Left lung (tissue), 14 donors: ENCODE measurements at places on chromosomes 16 and 17. TPM values are rescaled to one million over a fixed set of nuclear protein-coding genes. Genes with fewer than 3 reads are reported as not detected.

Gene ZNF423
- total RNA-seq = 7.8 TPM

Gene PNMT
- 0.38 TPM for total RNA-seq

Gene IGFALS
- 0.37 TPM for total RNA-seq

DNA sequence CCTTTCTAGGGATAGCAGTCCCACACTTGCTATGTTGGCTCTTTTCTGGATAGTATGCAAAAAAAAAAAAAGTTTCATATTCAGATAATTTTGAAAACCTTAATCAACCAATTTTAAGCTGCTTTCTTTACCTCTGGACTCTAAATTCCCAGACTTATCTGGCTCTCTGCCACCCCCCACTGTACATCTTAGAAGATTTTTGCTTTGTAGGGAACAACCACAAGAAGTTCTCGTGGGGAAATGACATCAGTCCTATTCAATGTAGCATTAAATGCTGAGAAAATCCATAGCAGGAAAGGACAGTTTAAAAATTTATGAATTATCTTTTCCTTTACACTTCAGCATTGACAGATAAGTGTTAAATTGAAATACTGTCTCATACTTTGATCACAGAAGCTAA lies 562.7 kb upstream of the HSBP1 start:
- H3K27me3 ChIP-seq = no peaks in the 10 kb centered on the region
- DNase-seq = no peak

DNA sequence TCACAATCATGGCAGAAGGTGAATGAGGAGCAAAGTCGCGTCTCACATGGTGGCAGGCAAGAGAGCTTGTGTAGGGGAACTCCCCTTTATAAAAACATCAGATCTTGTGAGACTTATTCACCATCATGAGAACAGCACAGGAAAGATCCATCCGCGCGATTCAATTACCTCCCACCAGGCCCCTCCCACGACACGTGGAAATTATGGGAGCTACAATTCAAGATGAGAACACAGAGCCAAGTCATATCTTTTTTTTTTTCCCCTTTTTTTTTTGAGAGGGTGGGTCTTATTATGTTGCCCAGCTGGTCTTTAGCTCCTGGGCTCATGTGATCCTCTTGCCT lies 60.0 kb downstream of the RPTOR start:
- DNase-seq = no peak
- H3K27me3 ChIP-seq = no peaks in the 10 kb centered on the region
- H3K27ac ChIP-seq = no peak overlapping the region
- H3K4me1 ChIP-seq = no peaks in the 10 kb centered on the region
- H3K36me3 ChIP-seq = no peaks in the 10 kb centered on the region

DNA sequence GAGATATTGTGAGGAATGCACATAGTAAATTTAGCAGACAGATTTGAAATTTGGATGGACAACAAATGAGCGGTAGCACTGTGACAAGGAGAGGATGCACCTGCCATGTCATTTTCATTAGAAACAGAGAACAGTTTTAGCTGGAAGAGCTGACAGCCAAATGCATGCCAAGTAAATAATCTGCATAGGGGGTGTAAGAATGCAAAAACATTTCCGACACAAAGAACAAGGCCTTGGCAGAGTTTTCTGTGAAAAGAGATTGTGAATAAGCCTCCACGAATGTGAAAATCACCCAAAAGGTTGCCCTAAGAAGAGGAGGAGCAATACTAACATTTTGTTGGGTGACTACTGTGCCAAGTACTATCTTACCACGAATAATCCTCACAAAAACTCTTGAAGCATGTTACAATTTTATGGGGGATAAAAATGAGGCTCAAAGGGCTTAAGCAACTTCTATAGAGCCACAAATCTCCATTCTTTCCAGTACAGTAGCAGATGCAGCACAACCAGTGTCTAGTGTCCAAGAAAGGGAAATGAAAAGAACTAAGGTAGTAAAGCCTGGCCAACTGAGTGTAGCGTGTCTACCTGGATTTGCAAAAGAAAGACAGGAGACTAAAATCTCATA lies 28.3 kb downstream of the TMEM100 start:
- no peaks in the 10 kb centered on the region for H3K36me3 ChIP-seq
- DNase-seq = peak; percentile 21
- H3K4me1 ChIP-seq = peaks cover 4% of the 10 kb centered on the region

DNA sequence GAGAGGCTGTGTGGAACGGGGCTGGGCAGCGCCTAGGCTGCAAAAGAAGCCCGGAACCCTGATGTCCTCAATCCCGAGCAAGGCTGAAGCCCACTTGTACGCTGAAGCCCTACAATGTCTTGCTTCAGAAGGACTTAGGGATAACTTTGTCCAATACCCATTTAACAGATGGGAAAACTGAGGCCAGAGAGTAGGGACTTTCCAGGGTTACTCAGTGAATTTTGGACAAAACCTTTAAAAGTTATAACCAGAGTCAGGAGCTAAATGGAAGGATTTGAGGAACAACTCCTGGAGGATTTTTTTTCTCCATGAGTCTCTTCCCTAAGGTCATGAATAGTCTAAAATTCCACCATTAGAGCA lies 161.2 kb downstream of the IRX5 start:
- no peak for DNase-seq
- H3K27me3 ChIP-seq = no peaks in the 10 kb centered on the region
- H3K4me1 ChIP-seq = no peaks in the 10 kb centered on the region
- H3K27ac ChIP-seq = no peak overlapping the region
- H3K36me3 ChIP-seq = no peaks in the 10 kb centered on the region
- no peak overlapping the region for H3K4me3 ChIP-seq

- H3K4me1 ChIP-seq = no peaks in the 10 kb centered on the region
- H3K4me3 ChIP-seq = no peak overlapping the region
- DNase-seq = no peak
Measured at GRCh38 chr16:48173889-48174288, 18.1 kb upstream of the ABCC12 start.

DNA sequence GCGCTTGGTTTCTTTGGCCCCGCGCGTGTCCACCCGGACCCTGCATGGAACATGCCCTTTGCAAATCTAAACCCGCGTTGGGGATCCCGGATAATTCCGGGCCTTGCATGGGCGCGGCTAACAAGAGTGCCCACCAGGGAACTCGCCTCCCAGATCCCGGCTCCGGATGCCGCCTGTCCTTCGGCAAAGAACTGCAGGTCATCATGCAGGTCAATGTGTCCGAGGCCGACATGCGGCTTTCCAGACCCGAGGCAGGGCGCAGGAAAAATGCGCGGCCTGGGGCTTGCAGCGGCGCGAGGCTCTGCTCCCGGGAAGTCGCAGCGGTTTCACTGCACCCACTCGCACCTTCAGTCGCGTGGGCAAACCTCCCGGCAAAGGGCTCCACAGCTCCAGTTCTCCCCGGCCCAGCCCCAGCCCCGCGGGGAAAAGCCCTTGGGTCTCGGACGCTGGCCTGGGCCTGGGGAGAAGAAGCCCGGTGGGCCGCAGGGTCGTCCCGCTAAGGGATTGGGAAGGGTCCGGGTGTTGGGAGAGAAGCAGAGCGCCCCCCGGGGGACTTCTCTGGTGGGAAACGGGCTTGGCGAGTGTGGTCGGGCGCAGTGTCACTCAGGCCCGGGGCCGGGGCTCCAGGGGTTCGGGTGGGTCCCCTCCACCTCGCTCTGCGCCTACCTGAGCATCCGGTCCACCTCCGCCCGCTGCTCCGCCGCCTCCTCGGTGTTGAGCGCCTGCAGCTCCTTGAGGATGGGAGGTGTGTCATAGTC lies 805 bp downstream of the HNF1B start:
- H3K4me3 ChIP-seq = peak overlapping the region; percentile 33
- peaks cover 42% of the 10 kb centered on the region for H3K4me1 ChIP-seq
- peaks cover 72% of the 10 kb centered on the region for H3K27me3 ChIP-seq

- no peak overlapping the region for H3K27ac ChIP-seq
- H3K4me3 ChIP-seq = no peak overlapping the region
- no peak for DNase-seq
- H3K4me1 ChIP-seq = no peaks in the 10 kb centered on the region
- H3K36me3 ChIP-seq = peaks cover 8% of the 10 kb centered on the region
- H3K27me3 ChIP-seq = no peaks in the 10 kb centered on the region
Measured at GRCh38 chr17:56845934-56846333, 12.0 kb downstream of the DGKE start.

DNA sequence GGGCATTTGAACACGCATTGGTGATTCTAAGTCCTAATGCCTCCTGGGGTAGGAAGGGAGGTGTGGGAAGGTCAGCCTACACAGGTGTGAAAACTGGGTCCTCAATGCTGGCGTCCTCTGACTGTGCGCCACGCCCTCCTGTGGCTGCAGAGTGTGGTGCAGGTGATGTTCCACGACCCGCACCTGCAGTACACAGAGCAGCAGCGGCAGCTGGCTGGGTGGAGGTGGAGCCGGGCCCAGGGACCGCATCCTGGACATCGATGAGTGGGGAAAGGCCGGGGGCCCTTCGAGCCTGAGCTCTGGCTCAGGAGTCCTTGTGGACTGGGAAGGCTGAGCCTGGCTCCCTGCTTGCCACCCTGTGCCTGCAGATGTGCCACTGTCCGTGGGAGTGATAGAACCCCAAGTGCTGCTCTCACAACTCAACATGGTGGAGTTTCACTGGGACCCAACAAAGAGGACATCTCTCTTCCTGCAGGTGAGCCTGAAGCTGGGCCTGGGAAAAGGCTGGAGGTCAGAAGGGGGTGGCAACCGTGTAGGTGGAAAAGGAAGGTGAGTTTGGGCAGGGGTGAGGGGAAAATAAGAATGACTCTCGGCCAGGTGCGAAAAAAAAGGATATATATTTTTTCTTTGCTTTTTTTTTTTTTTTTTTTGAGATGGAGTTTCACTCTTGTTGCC lies 14.0 kb upstream of the STAC2 start:
- peaks cover 15% of the 10 kb centered on the region for H3K4me1 ChIP-seq
- no peak overlapping the region for H3K4me3 ChIP-seq
- no peaks in the 10 kb centered on the region for H3K36me3 ChIP-seq
- no peak overlapping the region for H3K27ac ChIP-seq
- DNase-seq = no peak

GRCh38 chr17:46110219-46110618 lies 83.0 kb downstream of the KANSL1 start:
- peaks cover 47% of the 10 kb centered on the region for H3K4me1 ChIP-seq
- H3K4me3 ChIP-seq = no peak overlapping the region
- no peak overlapping the region for H3K27ac ChIP-seq
- no peaks in the 10 kb centered on the region for H3K36me3 ChIP-seq
- DNase-seq = no peak
- no peaks in the 10 kb centered on the region for H3K27me3 ChIP-seq

GRCh38 chr17:3472137-3472536 lies 518 bp upstream of the SPATA22 start:
- no peaks in the 10 kb centered on the region for H3K27me3 ChIP-seq
- no peak for DNase-seq
- H3K27ac ChIP-seq = no peak overlapping the region
- no peak overlapping the region for H3K4me3 ChIP-seq
- H3K36me3 ChIP-seq = no peaks in the 10 kb centered on the region
- peaks cover 3% of the 10 kb centered on the region for H3K4me1 ChIP-seq

DNA sequence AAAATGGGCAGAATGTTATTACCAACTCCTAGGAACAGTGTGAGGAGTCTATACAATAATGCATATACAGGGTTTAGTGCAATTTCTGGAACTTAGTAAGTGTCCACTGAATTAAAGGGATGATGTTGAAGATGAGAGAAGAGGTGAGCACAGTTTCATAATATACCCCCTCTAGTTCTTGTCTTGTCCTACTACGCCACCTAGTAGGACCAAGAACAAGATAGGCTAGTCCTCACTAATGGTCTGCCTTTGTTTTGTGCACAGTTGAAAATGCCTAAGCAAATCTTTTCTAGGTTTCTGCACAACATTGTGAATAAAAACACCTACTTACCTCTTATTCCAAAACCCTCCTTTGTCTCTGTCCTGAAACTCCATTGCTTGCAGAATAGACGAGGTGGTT lies 670.2 kb downstream of the CDH8 start:
- H3K27ac ChIP-seq = no peak overlapping the region
- no peak overlapping the region for H3K4me3 ChIP-seq
- H3K4me1 ChIP-seq = no peaks in the 10 kb centered on the region
- no peak for DNase-seq

DNA sequence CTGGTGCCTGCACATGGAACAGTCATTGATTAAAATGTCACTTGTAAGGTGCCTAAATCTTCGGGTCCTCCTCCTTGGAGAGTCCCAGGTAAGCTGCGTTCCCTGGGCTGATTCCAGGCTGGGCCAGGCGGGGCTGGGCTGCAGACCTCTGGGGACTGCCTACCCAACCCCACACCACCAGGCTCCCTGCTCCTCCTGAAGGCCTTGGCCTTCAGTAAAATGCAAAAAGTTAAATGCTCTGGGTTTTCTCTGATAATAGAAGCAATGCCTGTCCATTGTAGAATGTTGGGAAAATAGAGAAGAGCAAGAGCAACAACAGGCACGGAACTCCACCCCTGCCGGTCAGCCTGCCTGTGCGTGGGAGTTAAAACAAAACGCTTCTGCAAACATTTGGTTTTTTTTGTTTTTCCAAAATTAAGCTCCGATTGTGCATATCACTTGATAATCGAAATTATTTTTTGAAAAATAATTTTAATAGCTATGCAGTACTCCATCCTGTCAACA lies 363.9 kb downstream of the SEC14L1 start:
- no peaks in the 10 kb centered on the region for H3K4me1 ChIP-seq
- H3K4me3 ChIP-seq = no peak overlapping the region
- peaks cover 21% of the 10 kb centered on the region for H3K36me3 ChIP-seq
- no peak for DNase-seq

DNA sequence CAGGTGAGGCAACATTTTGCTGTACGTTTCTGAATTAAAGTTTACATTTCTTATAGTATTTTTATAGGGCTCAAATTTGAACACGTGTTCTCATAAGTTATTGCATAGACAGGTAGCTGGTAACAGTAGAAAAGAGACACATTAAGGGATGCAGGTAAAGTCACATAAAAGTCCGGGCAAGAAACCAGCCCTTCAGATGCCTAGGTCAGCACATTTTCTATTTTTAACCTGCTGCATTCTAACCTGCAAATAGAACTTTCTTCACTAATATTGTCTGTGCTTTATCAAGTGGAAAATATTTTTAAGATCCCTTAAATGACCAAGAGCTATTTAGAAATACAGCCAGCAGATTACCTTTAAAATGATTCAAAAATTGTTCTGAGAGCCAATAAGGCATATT lies 307.4 kb upstream of the AXIN2 start:
- DNase-seq = no peak
- H3K4me3 ChIP-seq = no peak overlapping the region
- H3K4me1 ChIP-seq = no peaks in the 10 kb centered on the region
- H3K36me3 ChIP-seq = no peaks in the 10 kb centered on the region
- no peak overlapping the region for H3K27ac ChIP-seq
